ENCODE measurements at places on chromosomes 2 and 18.

DNA sequence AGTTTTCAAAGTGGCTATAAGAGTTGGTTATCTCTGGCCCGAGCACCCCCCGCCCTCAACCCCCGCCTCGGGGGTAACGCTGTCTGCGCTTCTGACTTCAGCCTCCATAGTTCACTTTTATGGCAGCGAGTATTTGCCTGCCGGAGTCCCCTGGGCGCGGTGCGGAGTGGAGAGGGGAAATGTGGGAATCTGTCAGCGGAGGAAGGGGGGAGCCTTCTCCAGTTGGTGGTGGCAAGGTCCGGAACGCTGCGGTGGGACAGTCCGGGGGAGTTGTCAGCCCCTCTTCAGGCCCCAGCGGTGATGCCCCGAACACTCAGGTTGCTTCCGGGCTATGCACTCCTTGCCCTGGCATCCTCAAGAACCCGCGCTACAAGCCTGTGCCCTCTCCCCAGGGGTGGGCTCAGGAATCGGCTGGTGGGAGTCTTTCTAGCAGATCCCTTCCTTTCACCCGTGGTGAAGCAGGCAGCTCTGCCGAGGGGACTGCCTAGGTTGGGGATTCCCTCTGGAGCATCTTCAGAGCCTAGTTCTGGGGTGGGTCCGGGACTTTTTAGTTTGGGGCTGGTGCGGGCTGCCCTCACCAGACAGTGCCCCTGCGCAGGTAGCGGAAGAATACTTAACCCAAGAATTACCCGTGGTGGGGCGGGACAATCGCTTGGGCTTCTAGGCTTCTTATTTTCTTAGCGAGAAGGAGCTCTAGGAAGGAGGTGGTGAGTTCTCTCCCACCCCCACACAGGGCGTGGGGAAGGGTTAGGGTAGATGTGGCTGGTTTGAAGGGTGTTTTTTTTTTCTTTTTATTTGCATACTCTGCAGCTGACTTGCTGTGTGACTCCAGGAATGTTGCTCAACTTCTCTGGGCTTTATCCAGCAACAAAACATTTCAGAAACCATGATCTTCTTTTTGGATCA is 1.6 kb downstream of the ATOH8 start:
- no peak for DNase-seq
- H3K27ac ChIP-seq = no peak overlapping the region
- no peaks in the 10 kb centered on the region for H3K36me3 ChIP-seq
- H3K27me3 ChIP-seq = peaks cover 68% of the 10 kb centered on the region
- H3K4me1 ChIP-seq = peaks cover 13% of the 10 kb centered on the region

GRCh38 chr2:145043399-145043834 is 523.5 kb upstream of the ZEB2 start:
- H3K27ac ChIP-seq = no peak overlapping the region
- H3K4me1 ChIP-seq = no peaks in the 10 kb centered on the region
- no peaks in the 10 kb centered on the region for H3K27me3 ChIP-seq
- no peak for DNase-seq
- H3K36me3 ChIP-seq = no peaks in the 10 kb centered on the region

GRCh38 chr2:121076885-121077549 is 208.0 kb downstream of the TFCP2L1 start:
- peaks cover 25% of the 10 kb centered on the region for H3K27me3 ChIP-seq
- H3K4me1 ChIP-seq = no peaks in the 10 kb centered on the region
- peak; percentile 76 for DNase-seq

GRCh38 chr2:70627211-70627898 is 73.7 kb upstream of the TGFA start:
- peaks cover 43% of the 10 kb centered on the region for H3K27me3 ChIP-seq
- no peak for DNase-seq
- no peaks in the 10 kb centered on the region for H3K4me1 ChIP-seq
- no peak overlapping the region for H3K27ac ChIP-seq

- no peak overlapping the region for H3K27ac ChIP-seq
- no peaks in the 10 kb centered on the region for H3K27me3 ChIP-seq
- DNase-seq = no peak
- H3K4me3 ChIP-seq = no peak overlapping the region
- no peaks in the 10 kb centered on the region for H3K36me3 ChIP-seq
- no peaks in the 10 kb centered on the region for H3K4me1 ChIP-seq
Observed at GRCh38 chr18:69157906-69158305, 242.8 kb upstream of the DOK6 start.

GRCh38 chr2:230976671-230977171 is 19.2 kb upstream of the SPATA3 start:
- H3K4me1 ChIP-seq = peaks cover 84% of the 10 kb centered on the region
- peaks cover 42% of the 10 kb centered on the region for H3K27me3 ChIP-seq
- peak overlapping the region; percentile 15 for H3K4me3 ChIP-seq
- peak; percentile 66 for DNase-seq

DNA sequence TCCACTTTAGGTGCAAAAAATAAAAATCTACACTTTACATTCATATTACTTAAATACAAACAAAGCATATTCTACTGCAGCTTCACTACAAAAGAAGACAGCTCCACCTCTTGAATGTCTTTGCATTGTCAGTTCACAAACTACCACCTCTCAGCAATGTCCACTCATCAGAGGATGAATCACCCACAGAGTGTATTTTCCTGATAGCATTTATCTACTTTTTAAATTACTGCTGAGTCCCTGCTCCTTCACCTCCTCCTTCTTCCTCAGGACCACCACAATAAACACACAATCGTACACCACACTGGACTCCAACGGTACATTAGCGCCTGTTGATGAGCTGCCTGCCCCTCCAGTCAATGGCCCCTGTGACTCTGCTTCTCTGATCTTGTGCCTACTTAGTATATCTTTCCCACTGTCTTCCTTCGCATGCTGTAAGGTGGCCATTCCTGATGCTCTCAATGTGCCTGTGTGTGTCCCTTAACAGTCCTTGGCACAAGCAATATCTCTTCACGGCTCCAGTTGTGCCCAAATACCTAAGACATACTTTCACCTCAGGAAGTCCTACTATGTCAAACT is 120.9 kb downstream of the DHRS9 start:
- no peak overlapping the region for H3K27ac ChIP-seq
- no peaks in the 10 kb centered on the region for H3K4me1 ChIP-seq
- DNase-seq = no peak
- peaks cover 19% of the 10 kb centered on the region for H3K27me3 ChIP-seq
- no peaks in the 10 kb centered on the region for H3K36me3 ChIP-seq

DNA sequence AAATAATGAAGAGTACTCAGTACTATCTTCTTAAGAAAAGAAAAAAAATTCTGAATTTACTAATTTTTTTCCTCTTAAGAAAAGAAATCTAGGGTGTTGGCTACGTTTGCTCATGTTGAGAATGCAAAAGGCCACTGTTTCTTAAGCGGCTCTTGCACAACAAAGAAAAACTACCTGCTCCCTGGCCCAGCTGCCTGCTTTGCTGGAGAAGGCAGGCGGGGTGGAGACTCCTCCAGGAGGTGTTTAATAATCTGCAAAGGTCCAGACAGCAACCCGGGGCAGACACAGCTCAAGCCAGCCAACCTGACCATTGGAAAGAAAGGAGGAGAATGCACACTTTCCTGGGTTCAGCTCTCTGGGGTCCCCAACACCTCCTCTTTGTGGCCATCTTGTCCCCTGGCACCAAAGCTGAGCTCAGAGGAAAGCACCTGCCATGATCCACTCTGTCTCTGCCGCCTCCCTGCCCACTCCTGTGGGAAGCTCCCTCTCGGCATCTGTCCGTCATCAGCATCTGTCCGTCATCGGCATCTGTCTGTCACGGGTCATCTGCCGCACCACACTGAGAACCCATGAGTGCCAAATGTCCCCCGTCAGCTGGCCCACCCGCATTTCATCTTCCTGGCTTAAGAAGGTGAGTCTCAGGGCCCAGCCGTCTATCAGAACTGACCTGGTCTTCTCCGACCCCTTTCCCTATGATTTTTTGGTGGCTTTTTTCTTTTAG is 11.9 kb downstream of the ZNF516 start:
- no peak overlapping the region for H3K27ac ChIP-seq
- H3K4me3 ChIP-seq = no peak overlapping the region
- no peaks in the 10 kb centered on the region for H3K4me1 ChIP-seq

- no peak overlapping the region for H3K4me3 ChIP-seq
- no peaks in the 10 kb centered on the region for H3K27me3 ChIP-seq
- DNase-seq = no peak
- H3K4me1 ChIP-seq = no peaks in the 10 kb centered on the region
- no peak overlapping the region for H3K27ac ChIP-seq
- H3K36me3 ChIP-seq = no peaks in the 10 kb centered on the region
Observed at GRCh38 chr2:78775291-78775690, 250.2 kb upstream of the REG3G start.

- no peaks in the 10 kb centered on the region for H3K27me3 ChIP-seq
- no peak overlapping the region for H3K27ac ChIP-seq
- no peak overlapping the region for H3K4me3 ChIP-seq
Observed at GRCh38 chr2:53129851-53130250, 637.8 kb upstream of the CHAC2 start.

DNA sequence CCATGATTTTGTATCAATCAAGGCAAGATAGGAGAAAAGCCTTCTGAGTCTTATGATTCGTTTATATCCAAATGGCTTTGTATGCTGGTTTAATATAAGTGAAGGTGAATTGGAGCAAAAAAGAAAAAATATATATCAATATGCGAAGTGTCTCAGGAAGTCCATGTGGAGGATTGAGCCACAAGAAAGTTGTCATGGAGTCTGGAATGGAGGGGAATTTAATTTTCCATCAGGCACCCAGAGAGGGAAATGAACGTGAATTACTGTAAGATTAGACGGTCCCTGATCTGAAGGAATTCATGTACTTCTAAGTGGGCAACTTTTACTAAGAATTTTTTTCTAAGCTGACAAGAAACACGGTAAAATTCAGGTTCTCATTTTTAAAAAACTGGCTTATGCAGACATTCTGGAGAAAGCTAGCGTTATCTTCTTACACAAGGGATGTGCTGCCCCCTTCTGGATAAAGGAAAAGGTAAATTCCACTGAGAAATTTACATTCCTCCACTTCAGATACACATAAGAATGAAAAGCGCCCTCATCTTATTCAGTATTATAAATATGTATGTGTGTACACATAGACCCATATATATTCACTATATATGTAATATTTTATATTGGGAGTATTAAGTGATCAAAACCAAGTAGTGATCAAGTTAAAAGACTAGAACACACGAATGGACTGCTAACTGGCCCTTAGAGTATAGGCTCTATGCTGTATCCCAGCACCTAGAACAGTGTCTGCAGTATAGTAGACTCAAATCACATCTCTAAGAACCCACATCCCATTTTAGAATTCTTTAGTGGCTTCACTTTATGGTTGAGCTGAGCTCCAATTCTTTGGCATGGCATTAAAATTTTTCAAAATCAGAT is 289.0 kb upstream of the TFPI start:
- no peak overlapping the region for H3K27ac ChIP-seq
- no peak for DNase-seq
- H3K4me1 ChIP-seq = no peaks in the 10 kb centered on the region
